HT-29 (cell line): ENCODE measurements at places on chromosomes 6 and 20. TPM values are rescaled to one million over a fixed set of nuclear protein-coding genes. Genes with fewer than 3 reads are reported as not detected.

- DNase-seq, result no peak
Observed at GRCh38 chr6:134814076-134814695, 135.7 kb downstream of the ALDH8A1 start.

GRCh38 chr6:137681445-137682009, 185.5 kb upstream of the TNFAIP3 start:
- DNase-seq, result no peak

RGS17 gene
- total RNA-seq, result 1.3 and 2.0 TPM in 2 replicates

DNA sequence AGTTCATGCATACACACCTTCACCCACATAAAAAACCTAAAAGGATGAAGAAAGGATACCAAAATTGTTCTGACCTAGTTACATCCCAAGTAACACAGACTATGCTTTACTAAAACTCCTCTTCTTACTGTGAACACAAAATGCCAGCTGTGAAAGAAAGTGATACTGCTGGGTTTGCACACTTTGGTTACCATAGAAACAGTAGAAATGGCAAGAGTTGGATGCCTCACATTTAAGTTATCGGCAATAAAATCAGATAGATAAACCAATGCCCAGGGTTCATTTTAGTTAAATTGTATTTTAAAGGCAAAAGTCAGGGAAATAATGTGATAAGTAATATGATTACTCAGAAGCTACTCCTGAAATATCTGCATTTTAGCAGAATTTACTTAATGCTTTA, 161.9 kb downstream of the CDK19 start:
- no peak for DNase-seq

CENPW gene
- total RNA-seq, result 12.8 and 21.0 TPM in 2 replicates

PSMF1 gene
- 47.2 and 50.7 TPM in 2 replicates for total RNA-seq

- no peak for DNase-seq
Observed at GRCh38 chr6:17902974-17903373, 84.5 kb downstream of the KIF13A start.
